AG08395 (cell line): ENCODE measurements at places on chromosomes 1 and 21.

- peak; percentile 66 for DNase-seq
These were observed 70.0 kb downstream of the KCTD3 start for GRCh38 chr1:215637041-215637573.

- peak; percentile 34 for DNase-seq
These were observed 99.5 kb downstream of the PRKAB2 start for GRCh38 chr1:147072482-147073432.

DNA sequence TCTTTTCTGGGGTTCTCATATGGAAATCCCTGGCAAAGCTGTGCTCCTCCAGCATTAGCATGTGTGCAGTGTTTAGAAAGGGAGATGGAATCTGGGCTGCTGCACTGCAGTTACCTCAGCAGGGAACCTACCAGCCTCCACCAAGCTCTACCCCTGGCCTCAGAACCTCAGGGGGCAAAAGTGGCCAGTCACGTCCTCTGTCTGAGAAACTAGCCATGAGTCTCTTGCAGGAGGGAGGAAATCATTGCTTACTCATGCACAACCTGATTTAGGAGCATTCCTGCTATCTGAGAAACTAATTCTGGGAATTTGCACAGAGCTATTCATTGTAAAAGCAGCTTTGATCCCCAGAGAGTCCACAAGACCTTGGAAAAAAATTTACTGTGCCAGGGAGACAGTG lies 80.6 kb upstream of the IPO9 start:
- peak; percentile 80 for DNase-seq

GRCh38 chr1:42529724-42530181 lies 66.7 kb downstream of the CCDC30 start:
- DNase-seq = peak; percentile 67

DNA sequence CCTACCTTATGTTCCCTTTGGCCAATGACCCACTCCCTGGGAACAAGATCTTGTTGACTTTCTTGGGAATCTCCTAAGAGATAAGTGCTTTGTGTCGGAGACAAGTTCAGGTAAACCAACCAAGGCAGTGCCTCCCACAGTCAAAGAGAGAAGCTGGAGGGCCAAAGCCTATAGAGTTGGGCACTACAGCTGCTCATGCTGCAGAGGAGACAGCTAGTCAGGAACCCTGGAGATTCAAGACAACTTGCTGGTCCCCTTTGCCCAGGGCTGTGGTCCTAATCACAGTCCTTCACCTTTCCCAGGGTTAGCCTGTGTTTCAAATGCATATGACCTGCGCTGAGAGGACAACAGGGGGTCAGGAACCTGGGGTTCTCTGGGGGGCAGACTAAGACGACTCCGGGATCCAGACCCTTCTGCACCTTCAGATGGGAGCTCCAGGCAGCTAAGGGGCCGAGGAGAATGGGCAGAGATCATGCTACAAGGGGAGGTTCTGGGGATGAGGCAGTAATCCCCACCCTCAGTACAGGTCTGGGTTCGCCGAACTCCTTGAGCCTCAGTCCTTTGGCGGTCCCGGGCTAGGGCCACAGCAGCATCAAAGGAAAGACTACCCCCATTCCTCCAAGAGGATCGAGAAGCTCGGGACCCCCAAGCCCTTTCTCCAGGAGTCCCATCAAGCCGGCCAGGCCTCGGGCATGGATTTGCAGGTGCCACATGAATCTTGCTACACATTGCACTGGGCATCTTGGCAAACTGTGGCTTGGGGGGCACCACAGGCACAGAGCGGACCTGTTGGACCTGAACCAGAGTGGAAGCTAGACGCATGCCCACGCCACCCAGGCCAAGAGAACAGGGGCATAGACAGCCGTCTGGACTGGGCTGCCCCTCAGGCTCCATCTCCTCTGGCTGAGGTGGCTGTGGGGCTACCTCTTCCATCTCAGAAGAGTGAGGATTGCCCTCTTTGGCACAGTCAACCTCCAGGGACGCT lies 2.0 kb upstream of the USF1 start:
- no peak for DNase-seq
